ENCODE measurements at places on chromosomes 2 and 18.

- DNase-seq, result no peak
These were observed 66.7 kb downstream of the PTPN4 start for GRCh38 chr2:119826370-119826961.

GRCh38 chr18:10195529-10195928, 258.9 kb upstream of the APCDD1 start:
- DNase-seq, result no peak

GRCh38 chr2:29615183-29615582, 306.2 kb downstream of the ALK start:
- DNase-seq, result no peak

DNA sequence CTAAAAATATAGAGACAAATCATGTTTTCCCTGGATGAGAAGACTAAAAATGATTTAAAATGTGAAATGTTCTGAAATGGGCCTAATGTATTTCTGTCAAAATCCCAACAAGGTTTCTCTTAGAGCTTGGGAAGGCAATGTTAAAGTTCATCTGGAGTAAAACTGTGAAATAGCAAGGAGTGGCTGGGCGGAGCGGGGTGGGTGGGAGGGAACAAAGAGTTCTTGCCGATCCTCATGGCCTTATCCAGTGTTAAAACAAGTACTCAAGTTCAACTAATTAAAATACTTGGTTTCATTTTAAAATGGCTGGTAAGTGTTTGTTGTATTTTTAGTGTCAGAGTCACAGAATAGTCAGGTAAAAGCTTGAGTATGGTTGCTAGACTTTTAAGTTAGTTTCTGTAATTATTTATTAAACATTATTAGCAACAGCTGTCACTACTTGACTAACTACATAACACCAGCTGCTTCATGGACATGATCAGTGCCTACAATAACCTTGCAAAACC, 87.3 kb downstream of the RTN4 start:
- DNase-seq, result no peak

DNA sequence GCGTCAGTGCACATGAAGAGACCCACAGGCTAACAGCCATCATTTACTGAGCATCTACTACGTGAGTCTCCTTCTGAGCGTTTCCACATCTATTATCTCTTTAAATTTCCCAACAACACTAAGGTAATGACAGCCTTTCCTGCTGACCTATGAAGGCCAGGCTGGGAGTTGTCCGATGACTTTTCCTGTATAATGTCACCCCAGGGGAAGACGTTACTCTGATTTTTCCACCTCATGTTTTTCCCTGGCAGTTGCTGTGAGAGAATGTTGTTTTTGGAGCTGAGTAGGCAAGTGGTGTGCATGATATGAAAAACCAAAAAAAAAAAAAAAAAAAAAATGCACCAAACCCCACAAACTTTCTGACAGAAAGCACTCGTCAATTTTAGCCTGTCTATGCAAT, 207.6 kb downstream of the SLC8A1 start:
- DNase-seq, result no peak

- no peak for DNase-seq
These were observed 61.0 kb upstream of the GPR45 start for GRCh38 chr2:105180491-105180972.

DNA sequence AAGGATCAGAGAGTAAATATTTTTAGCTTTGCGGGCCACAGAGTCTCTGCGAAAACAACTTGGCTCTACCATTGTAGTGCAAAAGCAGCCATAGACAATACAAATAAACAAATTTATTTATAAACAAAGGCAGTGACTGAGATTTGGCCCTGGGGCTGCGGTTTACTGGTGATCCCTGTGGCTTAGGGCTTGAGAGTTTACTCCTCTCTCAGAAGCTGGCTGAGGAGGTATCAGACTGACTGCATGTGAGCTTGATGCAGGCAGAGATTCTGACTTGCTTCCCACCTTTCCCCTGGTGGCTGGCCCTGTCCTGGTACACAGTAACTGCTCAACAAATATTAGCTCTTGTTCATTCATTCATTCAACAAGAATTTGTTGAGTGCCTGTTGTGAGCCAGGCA, 81.5 kb downstream of the PRKCE start:
- DNase-seq, result no peak

- no peak for DNase-seq
These were observed 148.6 kb upstream of the ZNF804A start for GRCh38 chr2:184449760-184450159.

- DNase-seq, result no peak
These were observed 221.3 kb downstream of the MBD2 start for GRCh38 chr18:54003195-54003594.

GRCh38 chr2:150997066-150997465, 264.6 kb downstream of the RBM43 start:
- no peak for DNase-seq

- no peak for DNase-seq
These were observed 370.2 kb downstream of the EN1 start for GRCh38 chr2:118477111-118477862.

DNA sequence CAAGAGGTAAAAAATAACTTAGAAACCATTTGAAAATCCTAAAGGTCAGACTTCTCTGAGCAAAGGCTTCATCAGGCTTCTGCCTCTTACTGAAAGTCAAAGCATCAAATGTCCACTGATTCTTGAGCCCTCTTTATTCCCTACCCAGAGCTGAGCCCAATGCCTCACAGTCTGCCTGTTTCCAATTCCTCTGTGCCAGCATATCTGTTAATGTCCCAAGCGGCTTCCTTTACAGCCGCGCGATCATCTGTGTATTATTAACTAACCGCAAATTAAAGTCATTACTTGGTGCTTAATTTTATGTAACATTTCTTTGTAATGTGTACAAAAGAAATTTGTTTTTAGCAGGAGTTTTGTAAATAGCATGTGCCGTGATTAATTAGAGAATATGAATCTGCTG, 418.8 kb upstream of the HNRNPA3 start:
- no peak for DNase-seq

GRCh38 chr2:104872866-104873688, 19.2 kb downstream of the POU3F3 start:
- DNase-seq, result no peak

DNA sequence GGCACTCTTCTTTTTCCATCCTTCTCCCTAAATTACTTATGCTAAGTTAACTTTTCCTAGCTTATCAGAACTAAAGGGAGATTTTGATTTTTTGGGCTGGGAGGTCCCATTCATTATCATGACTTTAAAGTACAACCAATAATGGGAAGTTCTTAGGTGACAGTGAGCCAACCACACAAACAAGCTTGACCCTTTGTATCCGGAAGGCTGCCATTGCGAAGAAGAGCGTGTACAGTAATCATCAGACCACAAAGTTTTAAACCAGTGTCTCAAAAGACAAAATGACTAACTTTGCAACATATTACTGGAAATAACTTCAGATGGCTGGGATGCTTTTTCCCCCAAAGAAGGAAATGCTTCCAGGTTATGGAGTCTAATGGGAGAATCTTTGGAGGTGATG, 298.1 kb downstream of the TGIF1 start:
- DNase-seq, result no peak

- DNase-seq, result no peak
These were observed 149.6 kb downstream of the TMEM18 start for GRCh38 chr2:527581-527980.
